ENCODE measurements at places on chromosomes 1 and 21. TPM values are rescaled to one million over a fixed set of nuclear protein-coding genes. Genes with fewer than 3 reads are reported as not detected.

C8A gene
- total RNA-seq = not detected

CCDC24 gene
- 21.9 TPM for total RNA-seq

PROX1 gene
- 0.12 TPM for total RNA-seq

ACADM gene
- total RNA-seq = 29.0 TPM

DNA sequence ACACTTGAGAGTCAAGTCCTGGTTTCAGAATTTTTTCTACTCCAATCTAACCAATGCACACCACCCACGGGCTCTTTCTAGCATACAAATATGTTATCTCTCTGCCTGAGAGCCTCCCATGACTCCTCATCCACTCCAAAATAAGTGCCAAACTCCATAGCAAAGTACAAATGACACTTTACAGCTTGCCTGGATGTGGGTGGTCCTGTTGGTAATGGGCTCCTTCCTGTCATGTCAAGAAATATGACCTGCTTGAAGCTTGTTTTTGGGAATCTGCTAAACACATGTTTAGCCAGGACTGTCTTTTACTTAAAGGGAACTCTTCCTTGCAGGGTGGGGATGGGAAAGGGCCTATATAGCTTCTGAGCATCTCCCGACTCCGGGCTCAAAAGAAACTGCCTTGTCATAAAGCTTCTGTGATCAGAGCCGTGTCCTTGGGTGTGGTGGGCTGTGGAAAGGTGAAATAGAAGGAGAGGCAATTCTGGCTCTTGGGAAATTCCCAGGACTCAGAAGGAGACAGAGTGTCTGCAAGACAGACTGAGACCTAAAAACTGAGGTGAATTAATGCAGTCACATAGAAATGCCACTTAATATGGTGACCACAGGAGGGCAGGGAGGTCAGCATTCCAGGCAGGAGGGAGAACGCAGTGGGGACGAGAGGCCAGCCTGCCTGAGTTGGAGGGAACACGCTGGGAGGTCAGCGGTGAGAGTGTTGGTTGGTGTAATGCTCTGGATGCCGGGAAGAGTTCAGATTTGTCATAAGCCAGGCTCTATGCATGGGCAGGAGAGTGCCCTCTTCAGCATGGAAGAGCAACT, 6.1 kb upstream of the IGFN1 start:
- DNase-seq = peak; percentile 89

GRCh38 chr1:1630191-1630964, 1.6 kb upstream of the MMP23B start:
- no peak for DNase-seq

GRCh38 chr1:197178998-197179397, 32.5 kb upstream of the ASPM start:
- peak; percentile 26 for DNase-seq

GRCh38 chr1:30518696-30519095, 204.7 kb downstream of the MATN1 start:
- DNase-seq = no peak

DNA sequence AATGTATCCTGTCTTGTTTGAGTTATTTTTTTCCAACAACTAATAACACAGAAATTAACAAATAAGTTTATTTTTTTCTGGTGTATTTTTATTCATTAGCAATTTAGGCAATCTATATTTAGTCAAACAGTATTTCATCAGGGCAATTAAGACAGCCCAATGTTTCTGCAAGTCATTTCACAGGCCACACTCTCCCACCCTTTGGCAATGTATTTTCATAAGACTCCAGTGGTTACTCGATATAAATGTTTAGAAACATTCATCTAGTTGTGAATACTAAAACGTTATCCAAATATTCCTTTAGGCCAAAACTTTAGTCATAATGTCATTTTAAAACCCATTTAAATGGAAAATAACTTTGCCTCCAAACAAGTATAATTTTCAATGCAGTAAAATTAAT, 142.1 kb downstream of the KCNT2 start:
- no peak for DNase-seq
